ENCODE measurements at places on chromosomes 4 and X.
A peak's percentile ranks its signal among the peaks of the same experiment; 100 is the strongest.

DNA sequence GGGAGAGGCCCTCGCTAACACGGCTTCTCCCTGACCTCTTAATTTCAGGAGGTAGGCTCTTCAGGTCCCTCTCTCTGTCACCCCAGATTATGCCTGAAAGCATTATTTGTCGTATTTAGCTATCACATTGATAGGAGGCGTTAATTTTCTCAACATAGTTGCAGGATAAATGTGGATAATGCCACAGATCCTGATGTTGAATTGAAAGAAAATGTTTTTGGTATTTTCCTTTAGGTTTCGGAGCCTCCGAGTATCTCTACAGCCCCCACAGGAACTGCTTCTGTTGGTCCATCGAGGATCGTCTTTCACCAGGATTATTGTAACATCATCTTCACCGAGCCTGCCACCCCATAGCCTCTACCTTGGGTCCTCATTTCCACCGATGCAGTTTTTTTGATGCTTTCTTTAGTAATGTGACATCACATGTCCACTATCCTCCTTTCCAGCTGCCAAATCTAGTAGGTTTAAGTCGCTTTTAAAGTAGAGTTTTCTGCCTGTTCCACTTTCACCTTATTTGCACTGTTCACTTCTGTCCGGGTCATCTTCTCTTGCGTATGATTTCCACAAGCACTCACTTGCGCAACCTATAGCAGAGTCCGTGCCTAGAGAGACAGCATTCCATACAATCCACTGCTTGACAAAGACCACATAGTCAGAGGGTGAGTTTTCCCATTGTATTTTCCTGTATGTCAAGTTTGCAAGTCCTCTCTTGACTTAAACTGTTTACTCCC, 665 bp downstream of the TIGD2 start:
- DNase-seq, result no peak

- no peak for DNase-seq
Observed at GRCh38 chr4:106172861-106173260, 143.1 kb downstream of the TBCK start.

DNA sequence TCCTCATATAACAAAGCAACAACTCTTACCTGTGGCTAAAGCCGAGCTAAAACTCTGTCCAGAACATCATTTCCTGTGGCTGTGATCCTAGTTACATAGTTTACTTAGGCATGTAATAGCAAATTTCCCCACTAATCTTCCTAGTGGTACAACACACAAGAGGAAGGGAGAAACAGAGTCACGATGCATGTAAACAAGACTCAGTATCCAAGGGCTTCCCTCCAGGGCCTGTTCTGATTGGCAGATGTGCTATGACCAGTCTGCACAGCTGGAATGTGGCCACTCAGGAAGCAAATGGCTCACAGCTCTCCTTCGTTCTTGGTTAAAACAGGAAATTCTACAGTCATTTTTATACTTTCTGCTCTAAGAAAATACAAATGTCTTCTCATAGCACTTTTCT, 49.2 kb upstream of the PRSS48 start:
- no peak for DNase-seq

DNA sequence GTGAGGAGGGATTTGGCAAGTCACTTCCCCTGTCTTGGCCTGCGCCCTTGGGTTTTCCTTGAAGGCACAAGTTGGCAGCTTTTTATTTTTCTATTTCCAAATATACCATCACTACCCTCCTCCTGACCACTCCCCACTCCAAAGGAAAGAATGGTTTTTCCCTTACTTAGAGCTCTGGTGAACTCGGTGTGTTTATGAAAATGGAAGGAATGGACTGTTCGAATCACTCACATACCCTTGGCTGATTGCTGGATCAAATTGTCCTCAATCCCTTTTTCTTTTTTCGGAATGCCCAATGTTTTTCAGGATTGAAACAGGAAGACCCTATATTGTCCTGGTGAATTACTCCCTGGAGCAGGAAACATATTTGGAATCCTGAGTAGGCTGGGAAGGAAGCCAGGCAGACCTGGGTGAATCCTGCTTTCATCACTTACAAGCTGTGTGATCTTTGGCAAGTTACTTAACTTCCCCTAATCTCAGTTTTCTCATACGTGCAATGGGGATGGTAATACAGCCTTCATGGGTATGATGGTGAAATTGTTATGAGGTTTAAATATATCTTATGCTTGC, 70.7 kb downstream of the RTL5 start:
- DNase-seq, result no peak

DNA sequence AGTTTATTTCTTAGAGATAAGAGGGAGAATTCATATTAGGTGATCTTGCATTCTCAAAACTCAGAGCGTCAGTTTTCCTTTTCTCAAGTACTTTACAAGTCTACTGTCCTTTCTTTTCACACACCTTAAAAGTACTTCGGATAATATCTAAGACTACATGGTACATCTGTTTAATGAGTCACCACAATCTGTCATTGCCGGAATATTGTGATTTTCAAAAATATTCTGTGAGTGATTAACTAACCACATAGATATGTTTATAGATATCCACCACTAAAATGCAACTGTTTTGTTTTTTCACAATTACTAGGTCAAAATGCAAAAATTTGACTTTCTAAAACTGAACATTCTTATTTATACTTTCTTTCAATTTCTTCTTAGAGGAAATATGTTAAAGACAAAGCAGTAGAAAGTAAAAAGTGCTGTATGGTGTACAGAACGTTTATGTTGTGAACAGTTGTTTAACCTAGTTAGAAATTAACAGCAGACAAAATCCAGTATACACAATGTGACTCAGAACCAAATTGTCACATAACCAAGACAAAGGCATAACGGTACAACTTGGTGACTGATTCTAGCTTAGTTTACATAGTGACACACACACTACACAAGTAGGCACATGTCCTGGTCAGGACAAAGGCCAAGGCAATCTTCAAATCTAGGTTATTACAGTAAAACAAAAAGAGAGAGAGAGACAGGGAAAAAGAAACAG, 482.9 kb downstream of the NAF1 start:
- no peak for DNase-seq

DNA sequence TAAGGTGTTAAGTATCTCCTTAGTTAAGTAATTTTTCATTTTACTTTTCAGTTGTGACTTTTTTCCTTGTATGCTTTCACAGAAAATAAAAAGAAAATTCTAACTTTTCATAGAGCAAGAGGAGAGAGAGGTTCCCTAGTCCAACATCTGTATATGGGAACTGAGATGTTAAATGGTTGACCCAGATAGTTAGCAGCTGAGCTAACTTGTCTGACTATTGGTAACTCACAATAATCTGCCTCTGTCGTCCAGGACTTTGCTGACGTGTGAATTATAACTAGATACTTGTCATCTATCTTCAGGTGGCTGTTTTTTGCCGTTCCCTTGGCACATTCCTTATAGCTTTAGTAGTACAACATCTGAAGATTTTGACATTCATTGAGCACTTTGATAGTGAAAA, 29.9 kb downstream of the TBC1D19 start:
- no peak for DNase-seq

DNA sequence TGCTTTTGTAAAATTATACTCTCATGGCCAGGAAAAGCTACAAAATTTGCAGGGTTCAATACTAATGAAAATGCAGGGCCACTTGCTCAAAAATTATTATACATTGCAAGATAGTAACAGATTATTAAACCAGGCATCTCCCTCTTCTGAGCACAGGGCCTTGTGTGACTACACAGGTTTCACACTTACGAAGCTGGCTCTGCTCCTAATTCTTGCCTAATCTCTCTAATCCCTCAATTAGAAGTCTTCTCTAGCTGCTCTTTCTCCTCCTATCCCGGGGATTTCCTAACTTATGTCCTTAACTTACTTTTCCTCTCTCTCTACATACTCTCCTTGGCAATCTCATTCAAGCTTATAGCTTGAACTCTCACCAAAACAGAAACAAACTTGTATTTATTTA, 168.3 kb downstream of the AREG start:
- no peak for DNase-seq

GRCh38 chr4:146342600-146343192, 128.4 kb downstream of the REELD1 start:
- peak; percentile 14 for DNase-seq

DNA sequence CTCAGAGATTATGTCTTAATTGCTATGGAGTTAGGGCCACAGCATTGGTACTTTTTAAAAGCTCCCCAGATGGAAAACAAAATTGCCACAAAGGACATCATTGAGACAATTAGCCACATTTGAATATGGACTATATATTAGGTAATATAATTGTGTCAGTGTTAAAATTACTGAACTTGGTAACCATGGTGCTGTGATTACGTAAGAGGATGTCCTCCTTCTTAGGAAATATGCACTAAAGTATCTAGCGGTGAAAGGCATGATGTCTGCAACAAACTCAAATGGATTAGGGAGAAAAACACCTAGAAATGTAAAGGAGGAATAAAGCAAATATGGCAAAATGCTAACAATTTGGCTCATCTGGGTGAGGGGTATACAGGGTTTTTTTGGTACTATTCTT, 89.9 kb upstream of the PAK3 start:
- no peak for DNase-seq

GRCh38 chr4:42747971-42748370, 91.1 kb upstream of the ATP8A1 start:
- no peak for DNase-seq

- DNase-seq, result peak; percentile 4
Observed at GRCh38 chr4:101596781-101597552, 193.6 kb upstream of the BANK1 start.

GRCh38 chr4:15065516-15065915, 63.2 kb downstream of the CPEB2 start:
- DNase-seq, result no peak

GRCh38 chrX:44494357-44494756, 48.3 kb downstream of the FUNDC1 start:
- DNase-seq, result no peak

- no peak for DNase-seq
Observed at GRCh38 chr4:70269674-70270073, 27.3 kb downstream of the CSN3 start.

DNA sequence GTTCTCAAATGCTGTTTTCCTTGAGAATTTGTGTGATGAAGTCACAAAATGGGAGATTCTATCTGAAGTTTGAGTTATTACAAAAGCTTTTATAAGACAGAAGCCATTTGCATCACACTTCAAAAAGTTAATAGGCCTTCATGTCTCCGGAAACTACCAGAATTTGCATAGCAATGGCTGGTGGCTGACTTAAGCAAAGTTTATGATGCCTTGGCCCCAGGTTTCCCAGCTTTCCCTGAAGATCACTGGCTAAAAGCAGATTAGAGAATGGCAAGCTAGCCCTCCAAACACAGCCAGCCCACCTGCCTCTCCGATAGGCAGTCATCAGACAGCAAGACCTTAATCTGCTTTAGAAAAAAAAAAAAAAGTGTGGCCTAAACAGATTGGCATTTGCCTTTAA, 197.8 kb downstream of the HS3ST1 start:
- DNase-seq, result no peak

GRCh38 chrX:151184705-151185104, 8.3 kb downstream of the GPR50 start:
- no peak for DNase-seq

DNA sequence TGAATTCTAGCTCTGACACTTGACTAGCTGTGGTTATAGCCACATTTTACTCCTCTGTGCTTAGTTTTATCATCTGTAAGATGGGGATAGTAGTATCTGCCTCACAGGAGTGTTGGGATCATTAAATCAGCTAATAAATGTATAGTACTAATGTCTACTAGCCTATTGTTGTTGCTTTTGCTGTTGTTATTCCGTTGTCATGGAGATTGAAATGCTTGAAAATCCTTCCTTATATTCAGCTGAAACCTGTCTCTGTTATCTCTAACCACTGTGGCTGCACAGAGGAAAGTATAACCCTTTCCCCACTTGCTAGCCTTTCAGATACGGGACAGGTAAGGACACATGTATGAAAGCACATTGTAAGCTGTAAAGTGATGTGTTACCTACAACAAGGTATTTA, 33.9 kb downstream of the CLCN5 start:
- no peak for DNase-seq

DNA sequence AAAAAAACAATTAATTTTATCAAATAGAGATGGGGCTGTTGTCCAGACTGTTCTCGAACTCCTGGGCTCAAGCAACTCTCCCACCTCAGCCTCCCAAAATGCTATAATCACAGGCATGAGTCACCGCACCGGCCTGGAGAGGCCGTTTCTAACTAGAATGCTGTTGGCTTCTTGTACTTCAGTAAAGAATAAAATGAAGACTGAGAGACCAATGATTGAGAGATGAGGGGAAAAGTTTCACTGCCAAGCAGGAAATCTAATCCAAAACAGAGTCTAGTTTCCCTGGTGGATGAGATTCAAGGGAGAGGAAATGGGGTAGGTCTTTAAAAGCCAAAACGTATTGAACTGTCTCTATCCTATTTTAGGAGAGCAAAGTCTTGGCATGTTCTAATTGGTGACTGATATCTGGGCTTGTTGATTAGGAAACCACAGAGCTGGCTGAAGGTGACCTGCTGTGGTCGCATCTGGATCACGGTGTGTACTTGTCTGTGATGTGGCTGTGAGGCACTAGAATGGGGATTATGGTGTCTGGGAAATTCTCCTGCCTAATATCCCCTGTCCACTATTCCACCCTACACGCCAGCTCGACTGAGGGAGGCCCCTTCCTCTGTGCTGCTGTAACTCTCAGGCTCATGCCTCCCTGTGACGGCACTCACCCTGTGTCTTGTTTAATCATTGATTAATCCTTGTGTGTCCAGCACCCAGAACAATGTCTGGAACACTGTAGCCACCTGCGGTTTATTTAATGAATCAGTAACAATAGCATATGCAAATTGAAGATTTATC, 15.0 kb upstream of the TRIM2 start:
- no peak for DNase-seq

- no peak for DNase-seq
Observed at GRCh38 chr4:40367451-40367850, 32.3 kb downstream of the CHRNA9 start.

DNA sequence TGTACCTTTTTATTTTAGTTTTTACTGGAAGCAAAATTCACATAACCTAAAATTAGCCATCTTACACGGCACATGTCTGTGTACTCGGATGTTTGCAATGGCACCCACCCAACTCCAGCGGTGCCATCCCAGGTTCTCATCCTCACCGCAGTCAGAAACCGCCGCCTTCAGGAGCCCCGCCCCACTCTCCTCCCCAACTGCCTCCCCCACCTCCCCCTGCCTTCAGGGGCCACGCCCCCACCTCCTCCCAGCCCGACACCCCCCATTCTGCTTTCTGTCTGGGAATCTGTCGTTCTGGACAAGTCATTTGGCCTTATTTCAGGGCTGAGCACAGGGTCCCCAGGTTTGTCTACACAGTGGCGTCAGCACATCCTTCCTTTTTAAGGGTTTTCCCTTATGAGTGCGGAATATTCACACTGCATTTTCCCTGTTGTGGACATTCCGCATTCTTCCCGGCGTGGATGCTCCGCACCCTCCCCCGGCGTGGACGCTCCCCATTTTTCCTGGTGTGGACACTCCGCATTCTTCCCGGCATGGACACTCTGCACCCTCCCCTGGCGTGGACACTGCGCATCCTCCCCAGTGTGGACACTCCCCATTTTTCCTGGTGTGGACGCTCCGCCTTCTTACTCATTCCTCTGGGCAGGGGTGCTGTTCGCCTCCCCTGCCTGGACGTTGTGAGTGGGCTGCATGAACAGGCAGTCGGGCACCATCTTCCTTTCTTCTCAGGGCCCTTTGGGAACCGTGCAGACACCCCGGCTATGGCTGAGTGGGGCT, 135.4 kb upstream of the NKX1-1 start:
- no peak for DNase-seq
